ENCODE measurements at places on chromosomes 12 and 14.

- no peak for DNase-seq
These were observed 28.4 kb downstream of the STK38L start for GRCh38 chr12:27272373-27273028.

- no peak for DNase-seq
These were observed 86.6 kb downstream of the MIA2 start for GRCh38 chr14:39320318-39320717.

DNA sequence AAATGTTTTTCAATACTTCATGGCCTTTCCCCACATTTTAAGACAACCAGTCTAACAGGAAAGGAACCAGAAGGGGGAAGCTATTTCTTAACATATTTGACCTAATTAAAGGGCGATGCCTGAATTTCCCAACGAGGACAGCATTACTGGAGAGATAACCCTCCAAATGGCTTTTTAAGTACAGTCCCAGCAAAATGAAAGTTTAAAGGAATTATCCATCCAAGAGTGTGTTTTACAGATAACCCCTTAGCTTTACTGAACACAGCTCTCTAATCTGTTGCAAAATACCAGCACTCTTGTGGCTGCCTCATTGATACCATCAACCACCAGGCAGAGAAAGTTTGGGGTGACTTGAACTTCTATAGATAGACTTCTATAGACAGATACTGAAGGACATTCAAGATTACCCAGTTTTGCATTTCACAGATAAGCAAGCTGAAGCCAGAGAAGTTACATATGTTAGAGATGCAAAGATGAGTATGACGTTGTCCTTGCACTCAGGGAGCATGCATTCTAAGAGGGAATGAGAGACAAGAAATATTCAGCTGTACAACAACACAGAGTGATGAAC, 41.3 kb upstream of the DUSP6 start:
- DNase-seq: no peak

DNA sequence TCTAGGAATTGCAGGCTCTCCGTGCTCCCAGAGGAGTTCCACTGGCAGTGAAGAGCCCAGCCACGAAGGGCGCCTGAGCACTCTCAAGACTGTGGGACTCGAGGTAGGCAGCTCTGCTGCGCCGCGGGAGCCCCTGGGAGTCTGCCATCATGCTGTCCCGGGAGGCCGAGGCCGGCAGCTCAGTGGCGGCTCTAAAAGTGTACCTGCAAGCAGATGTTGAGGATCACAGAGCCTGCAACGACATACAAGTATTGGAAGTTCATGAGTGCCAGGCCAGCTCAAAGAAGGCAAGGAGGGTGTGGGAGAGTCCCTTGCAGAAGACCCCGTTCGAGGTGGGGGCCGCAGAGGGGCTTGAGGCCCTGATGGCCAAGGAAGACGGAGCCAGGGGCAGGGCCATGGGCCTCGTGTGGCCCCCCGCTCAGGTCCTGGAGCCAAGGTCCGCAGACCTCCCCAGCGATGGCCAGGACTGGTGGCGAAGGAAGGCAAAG, 62.7 kb downstream of the MUCL1 start:
- DNase-seq: no peak

DNA sequence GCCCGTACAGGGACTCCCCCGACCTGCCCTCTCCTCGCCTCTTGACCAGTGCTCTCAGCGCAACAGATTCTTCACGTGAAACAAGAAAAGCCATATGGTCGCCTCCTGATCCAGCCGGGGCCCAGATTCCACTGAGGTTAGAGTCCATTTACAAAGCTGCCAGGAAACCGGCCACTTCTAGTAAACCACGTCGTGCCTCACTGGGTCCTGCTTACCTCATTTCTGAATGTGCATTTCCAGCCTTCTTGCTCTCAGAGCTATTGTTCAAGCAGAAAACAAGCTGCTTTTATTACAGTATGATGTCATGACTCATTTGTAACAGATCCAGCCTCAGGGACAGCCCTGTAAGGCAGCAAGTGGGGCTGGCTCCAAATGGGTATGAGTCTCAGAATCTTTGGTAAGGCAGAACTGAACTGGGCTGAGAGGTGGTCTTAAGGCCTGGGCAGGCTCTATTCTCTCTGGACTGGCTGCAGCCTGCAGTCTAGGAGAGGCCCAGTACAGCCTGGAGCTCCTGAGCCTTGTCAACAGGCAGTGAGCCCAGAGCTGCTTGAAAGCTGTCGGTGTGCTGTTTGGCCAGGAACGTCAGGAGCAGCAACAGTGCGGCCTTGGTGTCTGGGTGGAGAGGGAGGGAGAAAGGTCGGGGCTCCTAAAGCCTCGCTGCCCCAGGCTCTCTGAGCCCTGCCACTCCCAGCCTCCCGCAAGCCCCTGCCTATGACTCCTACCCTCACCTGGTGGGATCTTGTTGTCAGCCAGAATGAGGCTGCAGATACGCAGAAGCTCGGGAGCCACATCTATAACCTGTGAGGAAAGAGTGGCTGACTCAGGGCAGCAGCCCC, 8.3 kb downstream of the REC8 start:
- DNase-seq: no peak

DNA sequence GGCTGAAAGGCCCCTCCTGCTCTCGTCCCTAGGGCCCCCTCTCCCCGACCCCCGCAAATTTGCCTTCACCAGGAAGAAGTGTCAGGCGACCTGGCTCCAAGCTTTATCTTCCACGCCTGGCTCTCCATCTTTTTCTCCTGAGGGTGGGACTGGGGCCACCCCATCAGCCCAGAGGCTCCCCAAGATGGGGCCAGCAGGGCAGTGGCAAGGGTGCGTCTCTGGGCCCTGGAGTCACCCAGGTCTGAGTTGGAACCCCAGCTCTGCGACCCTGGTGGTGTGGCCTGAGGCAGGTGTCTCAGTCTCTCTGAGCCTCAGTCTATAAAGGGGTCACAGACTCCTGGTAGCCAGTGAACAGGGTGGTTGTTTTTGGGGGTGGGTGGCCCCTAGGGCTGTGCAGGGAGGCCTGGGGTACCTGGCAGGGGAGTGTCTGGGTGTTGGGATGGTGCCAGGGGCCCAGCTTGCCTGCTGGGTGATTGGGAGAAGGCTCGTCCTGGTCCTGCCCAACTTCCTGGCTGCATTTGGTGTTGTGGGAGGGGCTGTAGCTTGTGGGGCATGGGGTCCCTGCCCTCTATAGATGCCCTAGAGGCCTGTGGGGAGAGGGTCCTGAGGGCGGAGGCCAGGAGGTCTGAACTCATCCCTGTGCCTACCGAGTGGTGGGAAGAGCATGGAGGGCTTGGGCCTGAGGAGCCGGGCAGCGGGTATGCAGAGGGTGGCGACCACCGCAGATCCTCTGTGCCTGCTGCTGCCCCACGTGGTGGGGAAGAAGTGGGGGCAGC, 7.6 kb downstream of the KIF26A start:
- DNase-seq: no peak

GRCh38 chr14:102900631-102901571, 21.6 kb upstream of the AMN start:
- no peak for DNase-seq

- DNase-seq: peak; percentile 11
These were observed 53.1 kb downstream of the SYNE3 start for GRCh38 chr14:95463171-95463901.

GRCh38 chr12:89709995-89710872, 1.6 kb upstream of the ATP2B1 start:
- peak; percentile 33 for DNase-seq

DNA sequence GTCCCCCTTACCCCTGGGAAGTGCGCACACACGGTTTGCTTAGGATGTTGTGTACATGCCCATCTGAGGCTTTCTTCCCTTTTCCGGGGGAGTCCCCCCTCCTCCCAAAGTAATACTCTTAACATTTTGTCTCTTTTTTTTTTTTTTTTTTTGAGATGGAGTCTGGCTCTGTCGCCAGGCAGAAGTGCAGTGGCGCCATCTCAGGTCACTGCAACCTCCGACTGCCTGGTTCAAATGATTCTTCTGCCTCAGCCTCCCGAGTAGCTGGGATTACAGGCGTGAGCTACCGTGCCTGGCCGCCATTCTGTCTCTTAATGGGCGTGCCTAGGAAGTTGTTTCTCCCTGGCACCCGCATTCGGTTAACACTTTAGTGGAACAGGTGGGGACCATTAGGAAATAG, 4.5 kb upstream of the GMFB start:
- no peak for DNase-seq

DNA sequence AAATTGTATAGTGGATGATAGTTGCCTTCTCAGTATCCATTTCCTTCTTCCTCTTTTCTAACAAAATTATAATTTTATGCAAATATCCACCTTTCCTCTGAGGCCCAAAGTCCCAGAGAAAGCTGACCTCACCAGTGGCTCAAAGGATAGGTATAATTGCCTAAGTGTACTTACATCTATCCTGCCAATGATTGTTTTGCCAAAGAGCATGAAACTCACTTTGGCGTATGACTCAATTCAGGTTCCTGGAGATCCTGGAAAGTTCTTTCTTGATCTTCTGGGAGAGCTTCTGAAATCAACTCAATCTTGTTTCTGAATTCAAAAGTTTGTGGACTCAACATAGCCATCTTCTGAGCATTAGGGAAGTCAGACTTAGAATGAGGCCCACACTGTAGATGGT, 10.5 kb upstream of the RBM25 start:
- DNase-seq: no peak

DNA sequence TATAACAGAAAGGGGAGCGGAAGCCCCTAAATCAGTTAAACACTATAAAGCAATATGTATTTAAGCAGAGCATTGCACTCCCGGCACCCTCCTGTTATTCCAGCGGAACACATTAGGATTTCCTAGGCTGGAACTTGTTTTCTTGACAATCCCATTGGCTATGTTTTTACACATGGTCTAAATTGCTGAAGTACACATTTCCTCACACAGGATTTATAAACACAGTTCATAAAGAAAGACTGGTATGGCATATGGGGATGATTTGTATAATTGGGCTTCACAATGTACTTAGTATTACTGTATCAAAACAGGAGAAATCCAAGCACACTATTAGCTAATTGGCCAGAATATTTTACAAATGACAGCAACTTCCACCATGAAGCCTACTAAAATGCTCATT, 23.3 kb downstream of the PAX9 start:
- no peak for DNase-seq

- peak; percentile 14 for DNase-seq
These were observed 247.1 kb downstream of the AKAP6 start for GRCh38 chr14:32576088-32576795.

- no peak for DNase-seq
These were observed 127.6 kb downstream of the SLC38A6 start for GRCh38 chr14:61108496-61109141.

DNA sequence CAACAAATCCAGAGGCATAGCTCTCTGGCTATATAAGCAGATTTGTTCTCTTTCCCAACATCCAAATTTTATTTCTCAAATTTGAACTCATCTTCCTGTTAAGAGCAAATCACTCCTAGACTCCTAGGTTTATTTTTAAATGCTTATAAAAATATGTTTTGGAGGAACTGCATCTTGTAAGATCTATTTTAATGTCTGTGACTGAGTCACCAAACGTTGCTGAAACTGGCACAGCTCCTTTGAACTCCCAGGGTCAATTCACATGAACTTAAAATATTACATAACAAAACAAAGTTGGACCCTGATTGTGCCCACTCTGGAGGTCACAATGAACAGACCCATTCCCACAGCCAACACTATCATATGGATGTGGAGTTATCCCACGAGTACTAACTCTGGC, 23.9 kb downstream of the ANAPC7 start:
- DNase-seq: no peak

DNA sequence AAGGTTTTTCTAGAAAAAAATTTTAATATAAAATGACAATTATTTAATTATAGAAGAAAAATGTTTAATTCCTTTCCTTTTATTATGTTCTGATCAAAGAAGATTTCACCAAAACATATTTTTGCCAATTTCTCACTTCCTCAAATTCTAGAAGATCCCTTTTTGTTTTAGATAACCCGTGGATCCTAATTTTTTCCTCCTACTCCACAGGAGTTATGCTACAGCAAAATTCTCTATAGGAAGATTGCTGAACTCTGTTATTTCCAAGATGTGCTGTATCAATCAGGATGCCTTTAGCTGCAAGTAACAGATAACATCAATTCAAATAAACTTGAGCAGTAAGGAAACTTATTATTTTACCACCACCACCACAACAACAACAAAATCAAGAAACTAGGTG, 3.8 kb upstream of the SNX6 start:
- DNase-seq: no peak

DNA sequence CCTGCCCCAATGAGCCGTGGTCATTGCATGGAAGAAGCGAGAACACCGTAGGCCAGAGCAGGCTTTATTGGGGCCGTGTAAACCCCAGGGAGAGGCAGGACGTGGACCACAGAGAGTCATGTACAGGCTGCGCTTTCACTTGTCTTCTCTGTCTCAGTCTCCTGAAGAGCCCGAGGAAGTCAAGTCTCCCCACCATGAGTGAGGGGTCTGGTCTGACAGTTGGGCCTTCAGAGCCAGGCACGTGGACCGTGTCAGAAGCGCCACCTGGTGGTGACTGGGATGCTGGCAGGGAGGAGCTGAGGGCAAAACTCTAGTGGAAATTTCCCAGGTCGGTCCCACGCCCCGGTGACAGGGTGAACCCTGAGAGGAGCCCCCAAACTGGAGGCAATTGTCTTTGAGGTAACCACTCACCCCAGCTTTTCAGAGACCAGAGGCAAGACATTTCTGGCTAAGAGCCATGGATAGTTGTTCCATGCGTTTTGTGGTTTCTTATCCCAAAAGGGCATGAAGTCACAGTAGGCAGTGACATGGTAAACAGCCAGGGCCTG, 17.4 kb downstream of the RPS6KL1 start:
- peak; percentile 73 for DNase-seq

DNA sequence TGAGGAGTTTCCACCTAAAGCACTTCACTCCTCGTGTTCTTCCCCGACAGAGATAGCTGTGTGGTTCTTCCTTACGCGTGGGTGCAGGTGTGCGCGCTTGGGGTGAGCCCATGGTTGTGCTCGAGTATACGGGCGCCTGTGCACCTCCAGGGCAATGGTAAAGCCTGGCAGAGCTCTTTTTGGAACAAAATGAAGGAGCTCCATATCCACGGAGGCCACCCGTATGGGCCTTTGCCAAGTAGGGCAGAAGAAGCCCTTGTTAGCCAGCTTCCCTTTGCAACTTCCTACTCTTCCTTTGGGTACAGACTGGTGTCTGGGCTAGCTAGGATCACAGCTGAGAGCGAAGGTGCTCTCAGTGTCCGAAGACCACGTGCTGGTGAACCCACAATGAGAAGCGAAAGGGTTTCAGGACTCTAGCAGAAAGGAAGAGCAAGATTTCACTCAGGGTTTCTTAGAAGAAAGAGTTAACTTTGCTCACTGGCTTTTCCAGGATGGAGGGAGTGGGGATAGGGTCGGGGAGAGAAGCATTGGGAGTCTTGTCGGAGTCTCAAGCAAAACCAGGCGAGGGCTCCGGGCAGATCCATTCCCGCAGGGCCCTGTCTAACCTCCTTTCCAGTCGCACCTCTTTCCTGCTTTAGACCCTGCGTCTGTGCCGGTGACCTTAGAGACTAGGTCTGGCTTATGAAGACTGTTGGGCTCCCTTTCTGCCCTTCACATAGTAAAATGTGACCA, 960 bp upstream of the LRFN5 start:
- DNase-seq: no peak

GRCh38 chr12:47734725-47735480, 9.6 kb upstream of the ENDOU start:
- no peak for DNase-seq

- DNase-seq: no peak
These were observed 60.6 kb upstream of the HECTD1 start for GRCh38 chr14:31268216-31268615.

GRCh38 chr12:27821259-27821973, 41.4 kb upstream of the MANSC4 start:
- no peak for DNase-seq

- no peak for DNase-seq
These were observed 171.2 kb downstream of the ZFP36L1 start for GRCh38 chr14:68621400-68622365.
